Lower leg skin (tissue), 4 donors: ENCODE measurements at places on chromosomes 1 and 21. TPM values are rescaled to one million over a fixed set of nuclear protein-coding genes. Genes with fewer than 3 reads are reported as not detected.
A peak's percentile ranks its signal among the peaks of the same experiment; 100 is the strongest.

Gene CAPN8
- 0.30 TPM for total RNA-seq

Gene NEGR1
- total RNA-seq = 7.8 TPM

Gene FNDC10
- 18.9 TPM for total RNA-seq

Gene STRIP1
- total RNA-seq = 56.6 TPM

Gene LRRC71
- total RNA-seq = not detected

Gene KLHDC9
- total RNA-seq = 0.42 TPM

Gene TSACC
- total RNA-seq = not detected

Gene ADAM30
- not detected for total RNA-seq

Gene LCE1F
- 121 TPM for total RNA-seq

Gene THEM5
- 91.9 TPM for total RNA-seq

Gene CD5L
- total RNA-seq = 0.10 TPM

Gene PDZK1
- 6.8 TPM for total RNA-seq

- DNase-seq = no peak
These were observed 930 bp downstream of the ARHGEF10L start for GRCh38 chr1:17540255-17541001.

- DNase-seq = no peak
These were observed 346.9 kb downstream of the PBX1 start for GRCh38 chr1:164905869-164906268.

- peak; percentile 91 for DNase-seq
These were observed 1.0 kb downstream of the PRDX6 start for GRCh38 chr1:173478094-173478674.

- no peak for DNase-seq
These were observed 23.3 kb downstream of the SLC44A3 start for GRCh38 chr1:94843430-94843829.

DNA sequence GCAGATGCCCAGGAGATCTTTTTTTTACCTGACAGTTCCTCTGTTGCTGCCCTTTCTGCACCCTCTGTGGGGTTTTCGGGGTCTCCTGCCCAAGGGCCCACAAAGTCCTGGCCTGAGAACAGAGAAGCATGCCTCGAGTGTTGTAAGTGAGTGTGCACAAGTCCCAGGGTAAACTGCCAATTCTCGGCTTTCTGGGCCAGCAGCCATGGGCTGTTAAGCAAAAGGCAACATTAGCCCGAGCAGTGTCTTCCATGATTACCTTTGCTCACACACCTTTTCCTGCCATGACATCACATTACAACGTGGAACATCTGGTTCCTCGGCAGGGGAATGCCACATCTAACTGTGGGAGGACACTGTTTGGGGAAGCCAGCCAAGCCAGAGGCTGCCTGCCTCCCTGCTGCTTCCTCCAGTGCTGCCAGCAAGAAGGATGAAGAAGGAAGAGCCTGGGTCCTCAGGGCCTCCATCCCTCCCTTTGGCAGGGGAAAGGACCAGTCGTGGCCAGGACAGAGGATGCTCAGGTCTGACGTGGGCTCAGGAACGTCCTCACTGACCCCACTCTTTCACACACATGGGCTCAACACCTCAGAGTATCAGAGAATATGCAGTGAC, 485.9 kb downstream of the OMA1 start:
- no peak for DNase-seq

- no peak for DNase-seq
These were observed 62.5 kb downstream of the RNF220 start for GRCh38 chr1:44467566-44467965.

DNA sequence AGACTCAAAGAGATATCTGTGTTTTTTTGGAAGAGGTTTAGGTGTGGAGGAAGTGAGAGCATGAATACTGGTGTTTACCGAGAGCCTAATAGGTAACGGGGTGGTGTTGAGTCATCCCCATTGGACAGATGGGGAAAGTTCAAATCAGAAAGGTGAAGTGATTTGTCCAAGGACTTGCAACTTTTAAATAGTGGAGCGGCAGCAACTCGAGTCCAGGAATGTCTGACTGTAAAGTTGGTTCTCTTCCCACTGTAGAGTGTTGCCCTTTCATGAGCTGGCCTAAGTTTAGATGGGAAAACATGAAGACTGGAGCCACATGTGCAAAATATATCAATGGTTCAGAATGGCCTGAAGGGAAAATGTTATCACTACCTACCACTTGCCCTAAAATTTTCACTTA, 125.7 kb downstream of the LYPLAL1 start:
- no peak for DNase-seq

DNA sequence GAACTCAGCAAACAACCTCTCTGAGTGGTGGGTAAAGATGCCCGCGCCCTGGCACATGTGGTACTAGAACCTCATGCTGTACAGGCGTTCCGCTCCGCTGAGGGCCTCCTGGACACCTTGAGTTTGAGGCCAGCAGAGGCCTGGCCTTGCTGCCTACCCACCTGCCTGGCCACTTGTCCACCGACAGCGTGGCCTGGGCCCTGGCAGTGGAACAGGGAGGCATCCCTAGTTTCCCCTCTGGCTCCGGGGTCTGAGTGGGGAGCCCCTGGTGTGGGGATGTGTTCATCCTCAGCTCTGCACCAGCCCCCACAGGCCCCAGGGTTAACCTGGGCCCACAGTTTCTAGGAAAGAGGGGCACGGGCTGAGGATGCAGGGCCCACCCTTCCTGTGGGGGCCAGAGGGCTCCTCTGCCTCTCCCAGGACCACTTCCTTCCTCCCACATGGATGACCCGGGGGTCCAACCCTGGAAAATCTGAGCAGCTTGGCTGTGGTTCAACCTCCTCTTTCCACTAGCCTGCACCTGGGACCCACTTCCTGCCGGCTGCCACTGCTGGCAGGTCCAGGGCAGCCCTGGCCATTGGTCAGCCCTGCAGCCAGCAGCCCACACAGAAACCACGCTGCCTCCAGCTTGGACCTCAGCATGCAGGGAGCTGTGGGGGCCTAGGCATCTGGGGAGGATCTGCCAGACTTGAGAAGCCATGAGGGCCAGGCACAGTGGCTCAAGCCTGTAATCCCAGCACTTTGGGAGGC, 53.3 kb upstream of the COL18A1 start:
- no peak for DNase-seq

DNA sequence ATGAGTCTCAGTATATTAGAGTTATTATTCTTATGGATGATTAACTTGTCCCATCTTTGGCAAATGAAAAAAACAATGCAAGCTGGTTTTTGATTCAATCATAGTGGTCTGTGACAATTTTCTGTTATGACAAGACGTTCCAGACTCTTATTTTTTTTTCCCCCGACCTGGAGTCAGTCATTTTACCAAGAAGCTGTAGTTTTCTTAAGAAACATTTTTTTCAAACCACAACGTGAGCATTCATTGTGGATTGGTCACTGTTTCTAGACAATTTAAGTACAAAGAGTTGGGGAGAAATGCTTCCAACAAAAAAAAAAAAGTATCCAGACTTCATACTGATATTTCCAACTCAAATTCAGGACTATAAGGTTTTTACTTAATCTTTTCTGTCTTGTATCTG, 8.0 kb upstream of the ANGPTL3 start:
- DNase-seq = no peak

DNA sequence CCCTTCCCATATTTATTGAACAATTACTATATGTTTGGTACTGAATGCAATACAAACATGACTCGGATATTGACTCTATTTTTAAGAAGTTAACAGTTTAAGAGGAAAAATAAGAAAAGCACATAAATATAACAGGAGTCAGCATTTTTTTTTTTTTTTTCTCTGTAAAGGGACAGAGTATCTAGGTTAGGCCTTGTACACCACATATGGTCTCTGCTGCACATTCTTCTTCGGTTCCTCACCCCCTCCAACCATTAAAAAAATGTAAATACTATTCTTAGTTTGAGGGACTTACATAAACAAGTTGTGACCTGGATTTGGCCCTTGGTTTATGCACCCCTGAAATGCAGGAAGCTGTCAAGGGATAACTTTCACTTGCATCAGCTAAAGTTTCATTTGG, 40.4 kb downstream of the PHC2 start:
- no peak for DNase-seq

DNA sequence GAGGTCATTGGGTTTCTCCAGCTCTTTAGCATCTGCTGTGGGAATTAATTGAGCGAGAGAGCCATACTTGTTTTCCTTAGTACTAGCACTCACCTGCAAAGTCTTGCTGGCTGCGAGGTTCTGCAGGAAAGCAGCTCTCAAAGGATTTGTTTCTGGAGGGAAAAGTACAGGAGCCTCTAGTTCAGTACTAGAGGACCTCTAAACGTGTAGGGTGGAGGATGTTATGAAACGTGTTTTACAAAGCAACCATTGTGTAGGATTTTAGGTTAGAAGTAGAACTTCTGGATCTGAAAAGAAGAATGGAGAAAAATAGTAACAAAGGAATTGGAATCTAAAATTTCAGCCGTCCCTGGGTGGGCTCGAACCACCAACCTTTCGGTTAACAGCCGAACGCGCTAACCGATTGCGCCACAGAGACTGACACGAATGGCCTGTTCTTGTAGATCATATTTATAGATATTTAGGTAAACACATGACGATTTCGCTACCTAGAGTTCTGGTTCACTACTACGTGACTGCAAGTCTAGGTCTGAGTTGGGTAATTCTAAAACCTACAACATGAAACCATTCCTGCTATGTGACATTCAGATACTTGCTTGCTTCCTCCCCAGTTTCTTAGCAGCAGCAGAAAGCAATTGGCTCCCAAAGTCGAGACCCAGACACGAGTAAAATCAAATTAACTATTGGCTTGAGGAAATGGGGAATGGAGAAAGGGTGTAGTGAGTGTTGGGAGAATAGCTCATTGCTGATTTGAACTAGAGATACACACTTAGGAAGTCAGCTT, 60.2 kb upstream of the CFAP126 start:
- DNase-seq = no peak

DNA sequence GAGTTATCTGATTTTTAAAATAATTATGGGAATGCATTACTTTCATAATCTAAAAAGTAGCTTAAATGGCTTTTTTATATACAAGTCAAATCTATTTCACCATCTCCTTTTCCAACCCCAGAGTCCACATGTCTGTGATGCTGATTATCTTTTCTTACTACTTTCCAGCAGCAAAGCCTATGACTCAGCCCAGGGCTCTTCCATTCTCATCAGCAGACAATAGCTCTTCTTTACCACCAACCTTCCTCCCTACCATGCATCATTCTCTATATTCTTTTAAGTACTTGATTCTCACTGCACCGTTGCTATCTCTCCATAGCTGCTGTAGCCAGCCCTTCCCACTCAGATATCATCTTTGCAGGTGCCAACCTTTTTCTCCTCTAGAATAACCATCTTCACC, 61.3 kb downstream of the OVGP1 start:
- DNase-seq = no peak

DNA sequence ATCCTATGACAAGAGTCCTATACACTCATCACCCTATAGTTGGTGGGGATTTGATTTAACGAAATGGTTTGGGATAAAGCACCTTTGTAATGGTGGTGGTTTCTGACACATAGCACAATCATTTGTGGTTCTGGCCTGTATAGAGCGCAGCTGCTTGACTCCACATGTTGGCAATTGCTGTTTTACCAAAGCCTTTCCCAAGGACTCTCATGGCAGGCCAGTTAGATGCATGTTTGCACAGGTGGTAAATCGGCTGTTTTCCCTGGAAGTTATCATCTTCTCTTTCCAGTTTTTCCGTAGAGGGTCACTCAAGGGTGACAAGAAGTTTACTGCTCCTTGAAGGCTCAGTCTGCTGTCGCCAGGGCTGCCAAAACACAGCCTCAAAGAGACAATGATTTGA, 17.1 kb upstream of the XPR1 start:
- no peak for DNase-seq

DNA sequence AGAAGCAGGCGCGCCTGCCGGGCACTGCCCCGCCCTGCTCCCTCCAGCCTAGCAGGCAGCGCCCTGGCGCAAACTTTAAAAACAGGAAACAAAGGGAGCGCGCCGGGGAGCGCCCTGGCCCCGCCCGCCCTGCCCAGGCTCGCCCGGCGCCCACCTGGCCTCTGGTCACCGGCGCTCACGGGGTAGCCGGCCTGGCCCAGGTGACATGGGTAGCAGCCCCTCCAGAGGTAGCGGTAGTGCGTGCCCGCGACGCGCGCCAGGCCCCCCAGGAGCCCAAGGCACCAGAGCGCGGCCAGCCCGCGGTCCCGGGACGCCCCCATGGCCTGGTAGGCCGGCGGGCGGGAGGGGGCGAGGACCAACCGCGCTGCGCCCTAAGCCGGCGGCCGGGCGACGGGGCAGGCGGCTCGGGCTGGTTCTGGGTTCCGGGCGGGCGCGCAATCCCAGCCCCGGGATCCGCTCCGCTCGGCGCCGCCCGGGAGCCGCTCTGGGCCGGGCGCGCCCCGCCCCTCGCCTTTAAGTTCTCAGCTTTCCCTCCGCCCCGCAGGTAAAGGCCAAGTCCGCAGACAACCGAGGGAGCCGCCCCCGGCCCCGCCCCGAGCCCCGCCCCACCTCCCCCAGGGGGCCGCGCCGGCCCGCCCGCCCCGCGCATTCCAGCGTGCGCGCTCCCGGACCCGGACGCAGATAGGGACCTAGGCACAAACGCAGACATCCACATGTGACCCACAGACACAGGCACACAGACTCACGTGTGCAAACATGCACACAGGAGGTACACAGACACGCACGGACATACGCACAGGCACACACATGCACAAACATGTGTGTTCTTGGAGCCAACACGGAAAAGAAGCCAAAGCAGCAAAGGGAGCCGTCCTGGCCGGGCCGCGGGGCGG, 76.7 kb downstream of the ARHGEF16 start:
- DNase-seq = peak; percentile 97

- DNase-seq = peak; percentile 73
These were observed 53.4 kb downstream of the GALNT2 start for GRCh38 chr1:230120289-230120920.

GRCh38 chr21:32089766-32090165, 189.1 kb downstream of the MIS18A start:
- DNase-seq = no peak

DNA sequence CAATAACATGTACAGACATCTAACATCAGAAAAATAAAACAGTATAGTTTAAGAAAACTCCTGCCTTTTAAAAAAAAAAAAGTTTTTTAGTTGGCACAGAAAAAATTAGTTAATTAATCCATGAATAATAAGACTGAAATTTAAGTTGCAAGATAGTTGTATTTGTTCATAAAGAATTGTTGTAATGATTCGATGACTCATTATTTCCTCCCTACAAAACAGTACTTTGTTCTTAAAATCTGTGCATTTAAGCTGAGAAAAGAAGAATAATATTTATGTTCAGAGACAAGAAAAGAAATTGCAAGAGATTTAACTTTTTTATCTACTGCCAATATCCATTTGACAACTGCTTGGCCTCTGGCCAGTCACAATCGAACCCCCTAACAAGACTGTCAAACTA, 894.7 kb downstream of the ADGRL2 start:
- no peak for DNase-seq

DNA sequence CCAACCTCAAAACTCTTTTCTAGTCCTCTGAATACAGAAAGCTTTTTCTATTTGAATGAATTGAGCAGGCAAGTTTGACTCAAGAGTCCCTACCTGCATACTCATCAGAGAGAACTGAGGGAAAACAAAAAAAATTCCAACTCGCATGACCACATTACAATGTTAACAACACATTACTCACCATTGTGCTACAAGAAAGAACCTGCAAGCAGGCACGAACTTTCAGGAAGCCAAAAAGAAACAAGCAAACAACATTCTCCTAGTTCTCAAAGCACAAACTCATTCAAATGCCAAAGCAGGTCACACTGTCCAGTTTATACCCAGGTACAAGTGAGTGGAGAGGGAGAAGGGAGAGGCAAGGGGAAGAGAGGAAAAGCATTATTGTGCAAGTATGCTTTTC, 14.6 kb downstream of the OTUD7B start:
- DNase-seq = no peak
